ENCODE measurements at places on chromosomes 7 and 10. TPM values are rescaled to one million over a fixed set of nuclear protein-coding genes. Genes with fewer than 3 reads are reported as not detected.

GRCh38 chr10:126027692-126028091 is 131.3 kb downstream of the FANK1 start:
- DNase-seq: no peak

GRCh38 chr7:25669281-25669781 is 441.0 kb upstream of the NPVF start:
- DNase-seq: no peak

DNA sequence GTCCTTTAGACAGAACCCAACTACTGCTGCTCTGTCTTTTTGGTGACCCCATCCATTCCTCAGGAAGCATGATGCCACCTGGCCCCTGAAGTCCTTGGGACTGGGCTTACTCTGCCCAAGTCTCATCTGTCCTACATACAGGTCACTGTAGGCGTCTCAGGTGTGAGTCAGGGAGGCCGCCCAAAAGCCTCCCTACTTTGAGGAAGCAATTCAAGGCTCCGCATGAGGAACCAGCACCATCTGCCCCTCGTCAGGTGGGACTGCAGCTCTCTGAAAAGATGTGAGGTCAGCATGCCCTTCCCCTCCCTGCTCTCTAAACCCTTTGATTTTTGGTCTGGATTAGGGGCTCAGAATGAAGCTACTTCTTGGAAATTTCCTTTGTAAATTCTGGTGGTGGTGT is 354.8 kb downstream of the CXCL12 start:
- DNase-seq: no peak

- DNase-seq: no peak
These were observed 43.9 kb upstream of the SRGN start for GRCh38 chr10:69043931-69044531.

- DNase-seq: peak; percentile 30
These were observed 1.0 kb upstream of the ZNF800 start for GRCh38 chr7:127393368-127394058.

DNA sequence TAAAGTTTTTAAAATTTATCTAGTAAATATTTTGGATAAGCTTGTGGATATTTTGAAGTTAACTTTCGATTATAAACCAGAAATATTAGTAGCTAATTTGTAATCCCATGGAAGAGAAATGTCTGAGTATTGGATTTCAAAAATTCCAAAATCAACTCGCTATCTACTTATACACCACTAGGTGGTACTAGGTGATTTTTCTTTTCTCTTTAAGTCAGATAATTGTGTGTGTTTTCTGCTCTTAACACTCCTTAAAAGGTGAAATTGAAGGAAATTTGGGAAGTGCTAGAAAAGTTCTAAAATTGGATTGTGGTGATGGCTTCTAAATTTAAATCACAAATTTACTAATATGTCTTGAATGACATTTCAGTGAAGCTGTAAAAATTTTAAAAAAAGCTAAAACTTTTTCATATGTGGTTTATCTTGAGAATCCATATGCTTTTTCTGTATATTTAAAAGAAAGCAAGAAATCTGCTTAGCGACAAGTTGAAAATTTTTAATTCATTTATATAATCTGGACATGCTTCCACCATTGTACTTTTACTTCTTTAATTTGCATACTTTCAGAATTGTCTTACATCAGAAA is 90.2 kb downstream of the IPMK start:
- DNase-seq: no peak

Gene SLC29A4
- total RNA-seq: 2.4 TPM

Gene PAPOLB
- 1.5 TPM for total RNA-seq

DNA sequence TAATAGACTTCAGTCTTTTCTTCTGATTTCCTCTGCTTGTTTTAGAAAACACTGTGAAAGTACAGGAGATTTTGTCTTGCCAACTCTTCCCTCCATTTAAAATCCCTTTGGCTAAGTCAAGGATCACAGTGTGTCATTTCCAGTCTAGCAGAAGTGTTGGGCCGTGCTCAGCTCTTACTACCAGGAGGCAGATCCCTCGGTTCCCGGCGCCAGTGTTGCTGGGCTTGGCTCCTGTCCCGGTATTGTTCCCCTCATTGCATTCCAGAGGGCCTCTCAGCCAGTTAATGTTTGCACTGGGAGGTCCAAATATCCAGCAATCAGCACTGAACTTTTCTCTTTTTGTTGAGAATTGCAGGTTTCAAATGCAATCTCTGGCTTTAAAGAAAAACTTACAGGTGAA is 612.1 kb upstream of the MGMT start:
- DNase-seq: peak; percentile 83

DNA sequence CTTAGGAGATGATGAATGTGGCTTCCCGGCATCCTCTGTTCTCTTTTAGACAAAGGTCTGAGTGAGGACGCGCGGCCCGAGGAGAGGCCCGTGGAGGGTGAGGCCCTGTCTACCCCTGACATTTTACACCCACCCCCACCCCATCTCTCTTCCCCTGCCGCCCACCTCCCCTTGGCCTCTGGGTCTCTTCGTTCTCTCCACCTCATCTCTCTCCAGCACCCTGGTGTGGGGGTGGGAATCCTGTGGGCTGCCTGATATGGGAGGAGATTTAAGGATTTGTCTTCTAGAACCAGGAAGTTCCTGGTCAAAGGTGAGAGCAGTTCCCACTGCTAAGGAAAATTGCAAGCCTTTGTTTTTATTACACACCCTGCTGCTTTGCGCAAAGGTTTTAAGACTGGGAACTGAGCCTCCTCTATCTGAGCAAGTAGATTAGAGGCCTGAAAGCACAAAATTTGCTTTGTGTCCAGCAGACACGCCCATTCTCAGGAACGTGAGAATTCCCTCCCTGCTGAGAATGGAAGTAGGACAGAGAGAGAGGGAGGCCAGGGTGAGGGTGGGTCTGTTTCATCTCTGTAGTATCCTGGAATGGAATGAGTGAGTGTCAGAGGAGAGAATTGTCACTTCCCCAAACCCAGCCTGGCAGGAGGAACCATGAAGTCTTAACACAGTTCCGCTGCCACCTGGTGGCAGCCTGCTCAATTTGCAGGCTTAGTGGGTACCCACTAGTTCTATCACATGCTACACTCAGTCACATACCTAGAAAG is 91.2 kb downstream of the GTF2IRD1 start:
- no peak for DNase-seq

Gene ATP6V0E2
- 49.5 TPM for total RNA-seq
